ENCODE measurements at places on chromosomes 11 and 22. TPM values are rescaled to one million over a fixed set of nuclear protein-coding genes. Genes with fewer than 3 reads are reported as not detected.

- no peak for DNase-seq
These were observed 95.6 kb downstream of the ZBTB16 start for GRCh38 chr11:114155116-114155515.

- DNase-seq: no peak
These were observed 28.1 kb downstream of the OR2AT4 start for GRCh38 chr11:75068559-75068958.

GRCh38 chr11:35943713-35944502, at the start of gene LDLRAD3:
Gene LDLRAD3 (plus strand): TSS chr11:35944062. CDS start chr11:35944099, 37 bp downstream.
- peak; percentile 80 for DNase-seq

DNA sequence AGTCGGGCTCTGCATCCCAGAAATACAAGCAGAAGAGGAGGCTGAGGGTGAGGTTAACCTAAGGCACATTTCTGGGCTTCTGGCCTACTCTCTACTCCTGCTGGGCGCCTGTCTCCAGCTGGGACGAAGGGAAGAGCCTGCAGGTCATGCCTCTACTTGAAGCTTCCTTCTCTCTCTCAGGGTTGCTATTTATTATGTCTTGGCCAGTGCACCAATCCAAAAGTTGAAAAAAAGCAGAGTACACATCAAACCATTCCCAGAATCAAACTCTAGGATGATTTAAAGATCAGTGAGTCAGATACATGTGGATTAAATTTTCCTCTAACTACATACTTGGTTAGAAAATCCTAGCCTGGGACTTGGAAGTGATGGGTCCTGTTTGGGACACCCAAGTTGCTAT, 60.2 kb upstream of the CDON start:
- no peak for DNase-seq

DNA sequence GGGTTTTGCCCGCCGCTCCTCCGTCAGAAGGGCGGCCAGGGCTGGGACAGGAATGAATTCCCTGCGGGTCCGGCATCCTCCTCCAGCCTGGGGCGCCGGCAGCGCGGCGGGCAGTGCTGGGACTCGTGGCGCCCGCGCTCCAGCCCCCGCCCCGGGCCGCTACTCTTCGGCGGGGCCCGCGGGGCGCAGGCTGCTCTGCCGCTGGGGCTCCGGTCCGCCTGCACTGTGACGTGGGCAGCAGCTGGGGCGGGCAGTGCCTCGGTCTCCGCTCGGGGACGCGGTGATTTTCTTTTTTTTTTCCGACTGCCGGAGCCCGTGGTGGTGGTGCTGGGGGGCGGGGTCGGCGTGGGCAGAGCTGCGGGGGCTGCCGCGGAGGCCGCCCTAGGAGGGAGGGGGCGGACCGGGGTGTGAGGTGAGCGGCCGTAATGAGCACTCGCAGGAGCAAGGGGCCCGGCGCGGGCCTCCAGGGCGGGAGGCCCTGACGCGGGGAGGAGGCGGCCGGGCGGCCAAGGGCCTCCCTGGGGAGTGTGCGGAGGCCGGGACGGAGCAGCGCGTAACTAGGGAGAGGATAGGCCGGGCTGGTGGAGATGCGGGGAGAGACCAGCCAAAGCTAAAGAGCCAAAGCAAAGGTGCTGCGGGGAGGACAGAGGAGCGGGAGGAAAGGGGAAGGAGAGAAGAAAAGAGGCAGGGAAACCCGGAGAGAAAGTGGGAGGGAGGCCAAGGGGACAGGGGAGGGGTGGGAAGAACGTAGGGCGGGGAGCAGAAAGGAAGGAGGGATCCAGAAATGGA, 73.3 kb upstream of the ZBED5 start:
- peak; percentile 20 for DNase-seq

DNA sequence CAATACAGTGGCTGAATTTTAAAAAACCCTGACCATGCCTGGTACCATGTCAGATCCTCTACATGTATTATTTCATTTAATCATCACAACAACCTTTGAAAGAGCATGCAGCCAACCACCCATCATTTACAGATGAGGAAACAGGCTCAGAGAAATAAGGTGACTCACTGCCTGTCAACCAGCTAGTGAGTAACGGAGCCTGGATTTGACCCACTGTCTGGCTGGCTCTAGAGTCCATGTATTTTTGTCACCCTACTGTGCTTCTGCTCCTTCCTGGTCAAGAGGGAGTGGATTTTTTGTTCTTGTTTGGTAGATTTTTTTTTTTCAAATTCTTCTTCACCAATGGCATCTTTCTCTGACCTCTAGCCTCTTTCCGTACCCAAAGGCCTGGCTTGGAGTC, 77.4 kb downstream of the CWC15 start:
- no peak for DNase-seq

GRCh38 chr22:20571531-20572007, 64.2 kb downstream of the MED15 start:
- peak; percentile 53 for DNase-seq

GRCh38 chr11:107413352-107413751, 44.3 kb downstream of the CWF19L2 start:
- no peak for DNase-seq

GRCh38 chr11:65745049-65745448, 24.5 kb upstream of the RNASEH2C start:
- DNase-seq: no peak

DNA sequence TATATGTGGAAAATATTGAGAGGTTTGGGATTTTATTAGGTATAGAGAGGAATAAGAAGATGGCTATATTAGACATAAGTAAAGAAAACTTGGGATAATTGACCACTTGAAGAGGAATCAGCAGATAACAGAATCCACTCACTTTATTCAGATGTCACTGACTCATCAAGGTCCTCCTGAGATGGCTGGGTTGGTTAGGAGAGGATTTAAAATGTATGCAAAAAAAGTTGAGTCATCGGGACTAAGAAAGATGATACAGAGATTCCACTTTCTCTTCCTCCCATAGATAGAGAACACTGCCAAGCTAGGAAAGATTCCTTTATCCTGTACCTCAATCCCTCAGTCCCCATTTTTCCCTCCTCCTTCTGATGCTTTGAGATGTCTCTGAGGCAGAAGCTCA, at the start of gene OR6A2:
Gene OR6A2, minus strand, starts transcription at position 288 of the 400 bp plus-strand sequence. CDS start 3,981 bp downstream, outside the sequence.
- no peak for DNase-seq

- DNase-seq: no peak
These were observed 194.0 kb downstream of the LARGE1 start for GRCh38 chr22:33726294-33726734.

DNA sequence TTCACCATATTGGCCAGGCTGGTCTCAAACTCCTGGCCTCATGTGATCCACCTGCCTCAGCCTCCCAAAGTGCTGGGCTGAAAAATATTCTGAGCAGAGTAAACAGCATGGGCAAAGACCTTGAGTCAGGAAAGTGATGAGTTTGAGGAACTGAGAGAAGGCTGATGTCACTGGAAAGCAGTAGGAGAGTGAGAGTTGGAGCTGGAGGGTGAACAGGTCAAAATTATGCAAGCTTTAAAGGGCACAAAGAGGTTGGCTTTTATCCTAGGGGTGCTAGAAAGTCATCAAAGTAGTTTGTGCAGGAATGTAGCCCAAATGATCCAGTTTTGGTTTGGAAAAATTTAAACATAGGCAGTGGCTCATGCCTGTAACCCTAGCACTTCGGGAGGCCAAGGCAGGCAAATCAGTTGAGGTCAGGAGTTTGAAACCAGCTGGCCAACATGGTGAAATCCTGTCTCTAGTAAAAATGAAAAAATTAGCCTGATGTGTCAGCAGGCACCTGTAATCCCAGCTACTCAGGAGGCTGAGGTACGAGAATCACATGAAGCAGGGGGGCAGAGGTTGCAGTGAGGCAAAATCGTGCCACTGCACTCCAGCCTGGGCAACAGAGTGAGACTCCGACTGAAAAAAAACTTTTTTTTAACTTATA, 44.7 kb upstream of the CXCR5 start:
- DNase-seq: no peak

GRCh38 chr11:65219930-65220213, 38.1 kb downstream of the CAPN1 start:
- DNase-seq: no peak

- no peak for DNase-seq
These were observed 123.9 kb downstream of the MPPED1 start for GRCh38 chr22:43535741-43536140.

DNA sequence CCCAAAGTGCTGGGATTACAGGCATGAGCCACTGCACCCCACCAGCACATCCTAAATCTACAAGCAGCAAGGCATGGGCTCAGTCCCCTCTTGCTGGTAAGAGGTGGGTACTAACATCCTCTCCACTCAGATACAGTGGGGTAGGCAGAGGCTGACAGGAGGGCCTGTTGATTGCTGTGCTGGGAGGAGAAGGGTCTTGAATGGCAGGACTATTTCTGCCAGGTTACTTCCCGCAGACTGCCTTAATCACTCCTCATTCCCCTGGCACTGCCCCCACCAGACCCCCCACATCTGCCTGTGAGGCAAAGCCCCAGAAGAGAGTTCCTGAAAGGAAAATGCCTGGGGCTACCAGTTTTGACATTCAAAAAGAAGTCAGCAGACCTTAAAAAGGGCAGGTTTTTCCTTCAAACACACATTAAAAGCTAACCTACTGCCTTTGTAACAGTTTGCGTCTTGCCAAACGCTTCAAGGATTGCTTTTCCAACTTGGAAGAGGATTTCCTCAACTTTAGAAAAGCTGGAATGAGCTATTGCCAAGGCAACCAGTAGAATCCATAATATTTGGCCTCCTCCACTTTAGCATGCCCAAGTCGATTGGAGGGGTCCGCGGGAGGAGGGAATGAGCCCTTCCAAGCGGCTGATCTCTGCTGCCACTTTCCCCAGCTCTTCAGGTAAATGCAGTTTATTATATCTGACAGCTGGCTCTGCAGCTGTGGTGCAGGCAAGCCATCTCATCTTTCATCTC, 62.0 kb downstream of the FDX1 start:
- no peak for DNase-seq

GRCh38 chr11:130472434-130472961, 24.1 kb downstream of the ADAMTS15 start:
- DNase-seq: no peak

GRCh38 chr11:9688716-9689511, 25.0 kb downstream of the SWAP70 start:
- DNase-seq: no peak

- DNase-seq: no peak
These were observed 9.3 kb downstream of the TSSC4 start for GRCh38 chr11:2409611-2410468.

GRCh38 chr11:22860241-22860640, at the start of gene CCDC179:
Gene CCDC179 (minus strand): TSS chr11:22860474. CDS start chr11:22860421, 53 bp downstream.
- DNase-seq: no peak

DNA sequence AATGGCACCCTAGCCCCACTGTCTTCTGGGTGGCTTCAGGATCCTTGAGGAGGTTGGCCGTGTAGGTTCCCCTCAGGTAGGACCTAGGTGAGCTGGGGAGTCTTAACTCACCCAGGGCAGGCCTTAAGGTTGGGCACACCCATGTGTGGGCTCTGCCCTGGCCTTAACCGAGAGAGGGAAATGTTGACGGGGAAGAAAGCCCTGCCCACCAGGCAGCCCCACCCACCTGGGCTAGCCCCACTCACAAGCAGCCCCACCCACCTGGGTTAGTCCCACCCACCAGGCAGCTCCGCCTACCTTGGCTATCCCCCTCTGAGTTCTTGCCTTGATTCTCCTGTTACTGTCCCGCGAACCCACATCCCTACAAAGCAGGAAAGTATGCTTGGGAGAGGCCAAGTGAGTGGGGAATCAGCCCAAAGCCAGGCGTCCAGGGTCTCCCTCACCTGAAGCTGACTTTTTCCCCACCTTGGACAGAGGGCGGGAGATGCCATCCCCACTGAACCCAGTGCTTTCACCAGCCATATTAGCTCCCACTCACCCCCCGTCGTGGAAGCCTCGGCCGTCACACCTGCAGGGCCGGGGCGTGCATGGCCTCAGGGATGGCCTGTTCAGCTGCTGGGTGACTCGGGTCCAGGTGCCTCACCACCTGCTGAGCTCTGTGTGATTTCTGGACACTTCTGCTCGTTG, at the start of gene MYEOV:
Gene MYEOV, plus strand, starts transcription at position 337 of the 687 bp plus-strand sequence. CDS start 1,200 bp downstream, outside the sequence.
- DNase-seq: peak; percentile 80

DNA sequence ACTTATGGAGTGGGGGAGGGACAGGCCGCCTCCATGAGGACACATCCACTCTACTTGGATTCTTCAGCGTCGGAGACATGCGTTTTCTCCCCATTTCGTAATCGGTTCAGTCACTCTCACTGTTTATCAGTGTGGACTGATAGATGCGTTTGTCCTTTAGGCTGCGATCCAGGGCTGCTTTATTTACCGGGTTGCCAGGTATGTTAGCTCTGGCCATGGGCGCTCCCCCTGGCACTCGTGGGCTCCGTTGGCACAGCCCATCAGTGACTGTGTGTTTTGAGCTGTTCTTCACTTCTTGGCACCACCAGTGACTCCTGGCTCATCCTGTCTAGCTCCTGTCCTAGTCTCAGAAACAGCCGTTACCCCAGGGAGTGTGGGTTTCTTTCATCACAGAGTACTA, 1203.3 kb downstream of the BRD1 start:
- no peak for DNase-seq

DNA sequence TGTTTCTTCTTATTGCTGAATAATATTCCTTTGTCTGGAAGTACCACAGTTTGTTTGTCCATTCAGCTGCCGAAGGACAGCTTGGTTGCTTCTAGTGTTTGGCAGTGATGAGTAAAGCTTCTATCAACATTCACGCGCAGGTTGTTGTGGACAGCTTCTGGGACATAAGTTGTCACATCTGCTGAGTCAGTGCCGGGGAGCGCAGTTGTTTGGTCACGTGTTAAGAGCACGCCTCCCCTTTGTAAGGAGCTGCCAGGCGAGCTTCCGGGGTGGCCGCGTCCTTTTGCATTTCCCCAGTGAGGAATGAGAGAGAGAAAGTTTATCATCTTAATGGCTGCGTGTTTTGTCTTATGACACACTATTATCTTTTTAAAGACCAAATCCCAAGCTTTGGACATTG, 30.3 kb downstream of the SAMM50 start:
- no peak for DNase-seq

DNA sequence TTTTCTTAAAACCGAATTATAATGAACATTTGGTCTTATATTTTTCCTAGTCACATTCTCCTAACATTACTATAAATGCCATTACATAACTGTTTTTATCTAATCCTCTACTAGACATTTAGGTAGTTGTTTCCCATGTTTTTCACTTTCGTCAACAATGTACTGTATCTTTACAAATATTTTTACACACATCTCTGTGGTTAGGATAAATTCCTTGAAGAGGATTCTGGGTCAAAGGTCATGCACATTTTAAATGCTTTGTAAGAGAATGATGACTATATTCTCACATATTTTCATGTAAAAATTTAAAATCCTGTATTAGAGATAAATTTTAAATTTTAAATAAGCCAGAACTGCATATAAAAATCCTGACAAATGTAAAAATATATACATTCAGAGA, 61.3 kb upstream of the CLNS1A start:
- DNase-seq: no peak

- DNase-seq: no peak
These were observed 5.2 kb downstream of the DDB1 start for GRCh38 chr11:61327669-61328071.

GRCh38 chr11:64267207-64267945, 16.0 kb downstream of the PLCB3 start:
- no peak for DNase-seq

DEPDC7 gene
- 76.2 TPM for total RNA-seq

SMC1B gene
- not detected for total RNA-seq

CLMP gene
- total RNA-seq: 48.7 TPM

VPREB1 gene
- total RNA-seq: not detected

SLC25A45 gene
- 38.0 TPM for total RNA-seq

TRIM49 gene
- total RNA-seq: not detected

DDX25 gene
- not detected for total RNA-seq

SMTNL1 gene
- not detected for total RNA-seq

MIAT gene
- total RNA-seq: 5.6 TPM

MS4A14 gene
- total RNA-seq: 15.7 TPM

GLYAT gene
- not detected for total RNA-seq

RTN4RL2 gene
- total RNA-seq: 1.2 TPM

SCN3B gene
- 0.80 TPM for total RNA-seq

BIRC2 gene
- 52.7 TPM for total RNA-seq

OR10A3 gene
- not detected for total RNA-seq

CEP126 gene
- total RNA-seq: 12.4 TPM

PARVB gene
- total RNA-seq: 71.8 TPM

PLAAT5 gene
- not detected for total RNA-seq

Measured in Peyer's patch (tissue), 4 donors.